NCI-H526 treated with DMSO at 0.1 percent for 48 hours (cell line): ENCODE measurements at places on chromosomes 12 and 14.

GRCh38 chr14:97177016-97177415 lies 379.8 kb downstream of the VRK1 start:
- peak; percentile 60 for DNase-seq

DNA sequence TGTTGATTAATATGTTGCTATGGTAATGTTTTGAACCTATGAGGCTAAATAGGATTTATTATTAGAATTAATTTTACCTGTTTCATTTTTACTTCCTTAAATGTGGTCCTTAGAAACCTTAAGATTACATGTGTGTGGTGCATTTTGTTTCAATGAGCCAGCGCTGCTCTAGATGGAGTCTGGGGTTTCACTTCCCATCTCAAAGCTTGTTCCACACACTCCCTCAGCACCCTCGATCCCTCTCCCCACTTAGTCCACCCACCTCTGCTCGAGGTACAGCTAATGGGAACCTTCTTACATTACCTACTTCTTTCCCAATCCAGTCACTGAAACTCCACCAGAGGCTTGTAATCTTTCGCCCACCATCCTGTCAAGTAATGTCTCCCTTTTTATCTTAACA lies 205.2 kb downstream of the PAX9 start:
- no peak for DNase-seq

- DNase-seq: no peak
Observed at GRCh38 chr12:41442896-41443295, 254.8 kb downstream of the PDZRN4 start.

DNA sequence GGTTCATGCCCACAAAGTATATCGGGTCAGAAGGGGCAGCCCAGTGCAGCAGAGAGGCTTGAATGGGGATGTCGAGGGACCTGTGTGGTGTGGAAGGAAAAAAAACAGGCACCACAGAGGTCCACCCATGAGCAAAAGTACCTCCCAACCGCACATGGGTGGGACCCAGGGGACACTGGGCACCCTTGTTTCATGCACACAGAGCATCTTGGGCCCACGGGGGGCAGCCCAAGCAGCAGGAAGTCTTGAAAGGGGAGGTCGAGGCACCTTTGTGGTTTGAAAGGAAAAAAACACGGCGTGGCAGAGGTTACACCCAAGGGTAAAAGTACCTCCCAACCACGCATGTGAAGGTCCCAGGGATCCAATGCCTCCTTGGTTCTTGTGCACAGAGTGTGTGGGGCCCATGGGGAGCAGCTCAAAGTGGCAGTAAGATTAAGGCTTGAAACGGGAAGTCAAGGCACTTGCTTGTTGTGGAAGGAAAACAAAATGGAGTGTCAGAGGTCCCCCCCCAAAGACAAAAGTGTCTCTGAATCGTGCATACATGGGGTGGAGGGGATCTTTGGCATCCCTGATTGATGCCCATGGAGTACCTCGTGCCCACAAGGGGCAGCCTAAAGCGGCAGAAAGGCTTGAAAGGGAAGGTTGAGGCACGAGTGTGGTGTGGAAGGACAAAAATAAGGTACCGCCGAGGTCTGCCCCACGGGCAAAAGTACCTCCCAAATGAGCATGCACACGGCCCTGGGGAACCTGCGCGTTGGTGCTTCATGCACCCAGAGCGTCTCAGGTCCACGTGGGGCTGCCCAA lies 575.5 kb downstream of the ALG10 start:
- DNase-seq: no peak

DNA sequence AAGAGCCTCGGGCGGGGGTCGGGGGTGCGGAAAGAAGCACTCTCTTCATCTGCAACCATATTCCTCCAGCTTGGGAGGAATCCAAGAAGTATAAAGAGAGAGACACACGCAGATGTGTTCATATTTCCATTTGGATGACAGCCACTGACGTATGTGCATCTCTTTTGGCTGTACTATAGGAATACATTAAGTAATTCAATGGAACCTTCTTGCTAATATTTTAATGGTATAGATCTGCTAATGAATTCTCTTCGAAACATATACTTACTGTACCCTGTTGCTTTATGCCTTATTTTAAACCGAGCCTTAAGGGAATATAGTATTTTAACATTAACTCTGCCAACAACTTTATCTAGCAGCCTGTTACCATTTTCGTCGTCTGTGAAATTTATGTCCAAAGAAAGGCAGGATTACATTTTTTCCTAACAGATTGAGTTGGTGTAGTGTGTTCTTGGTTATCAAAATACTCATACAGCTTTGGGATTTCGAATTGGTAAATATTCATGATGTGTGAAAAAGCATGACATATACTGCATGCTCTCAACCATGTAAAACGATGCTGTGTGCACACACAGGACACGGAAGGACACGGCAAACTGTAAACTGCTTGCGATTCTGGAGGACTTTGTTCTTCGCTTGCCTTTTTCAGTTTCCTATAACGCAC lies 84.5 kb downstream of the CCDC88C start:
- DNase-seq: no peak

GRCh38 chr12:130677957-130678558 lies 38.0 kb downstream of the RIMBP2 start:
- no peak for DNase-seq

DNA sequence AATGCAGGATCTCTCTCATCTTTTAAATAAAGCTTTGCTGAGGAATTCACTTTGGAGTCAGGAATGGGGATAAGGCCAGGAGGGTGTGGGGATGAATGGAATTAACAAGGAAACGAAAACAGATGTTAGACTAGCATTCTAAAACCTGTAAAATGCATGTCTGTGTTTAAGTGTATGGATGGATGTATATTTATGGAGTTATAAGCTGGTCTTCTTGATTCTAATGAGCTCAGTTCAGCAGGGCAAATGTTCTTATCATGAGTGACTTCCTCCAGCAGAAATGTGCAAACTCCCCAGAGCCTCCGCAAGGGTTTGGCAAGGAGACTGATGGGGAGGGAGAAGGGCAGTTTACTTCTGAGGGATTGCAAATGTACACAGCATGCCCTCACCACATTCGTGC lies 149.1 kb downstream of the NTF3 start:
- no peak for DNase-seq

GRCh38 chr12:16611146-16611545 lies 5.2 kb upstream of the LMO3 start:
- no peak for DNase-seq

GRCh38 chr14:96576359-96576758 lies 74.2 kb downstream of the PAPOLA start:
- no peak for DNase-seq

DNA sequence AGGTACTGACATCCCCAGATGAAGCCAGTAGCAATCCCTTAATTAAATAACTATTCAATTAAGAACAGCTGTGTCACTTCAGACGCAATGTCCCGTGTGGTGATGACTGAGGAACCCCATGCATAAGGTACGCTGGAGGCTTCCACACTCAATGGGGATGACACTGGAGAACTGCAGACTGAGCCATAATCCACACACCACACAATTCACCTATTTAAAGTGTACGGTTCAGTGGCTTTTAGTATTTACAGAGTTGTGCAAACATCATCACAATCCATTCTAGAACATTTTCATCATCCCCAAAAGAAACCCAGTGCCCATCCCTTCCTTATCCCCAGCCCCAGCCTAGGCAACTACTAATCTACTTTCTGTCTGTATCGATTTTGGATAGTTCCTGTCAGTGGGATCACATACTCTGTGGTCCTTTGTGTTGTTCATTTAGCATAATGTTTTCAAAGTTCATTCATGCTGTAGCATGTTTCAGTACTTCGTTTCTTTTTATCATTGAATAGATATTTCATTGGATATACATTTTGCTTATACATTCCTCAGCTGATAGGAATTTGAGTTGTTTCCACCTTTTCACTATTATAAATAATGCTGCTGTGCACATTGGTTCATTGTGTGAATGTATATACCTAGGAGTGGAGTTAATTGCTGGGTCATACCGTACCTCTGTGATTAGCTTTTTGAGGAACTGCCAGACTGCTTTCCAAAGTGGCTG lies 61.1 kb downstream of the NINJ2 start:
- no peak for DNase-seq

- no peak for DNase-seq
Observed at GRCh38 chr14:105748204-105748578, 221.8 kb downstream of the TMEM121 start.

- DNase-seq: no peak
Observed at GRCh38 chr12:131797588-131797934, 30.6 kb upstream of the MMP17 start.

- DNase-seq: no peak
Observed at GRCh38 chr12:12224240-12224940, 42.5 kb downstream of the LRP6 start.

- no peak for DNase-seq
Observed at GRCh38 chr14:72839351-72839750, 54.5 kb downstream of the DPF3 start.

- DNase-seq: no peak
Observed at GRCh38 chr14:33484264-33484663, 466.6 kb downstream of the EGLN3 start.

DNA sequence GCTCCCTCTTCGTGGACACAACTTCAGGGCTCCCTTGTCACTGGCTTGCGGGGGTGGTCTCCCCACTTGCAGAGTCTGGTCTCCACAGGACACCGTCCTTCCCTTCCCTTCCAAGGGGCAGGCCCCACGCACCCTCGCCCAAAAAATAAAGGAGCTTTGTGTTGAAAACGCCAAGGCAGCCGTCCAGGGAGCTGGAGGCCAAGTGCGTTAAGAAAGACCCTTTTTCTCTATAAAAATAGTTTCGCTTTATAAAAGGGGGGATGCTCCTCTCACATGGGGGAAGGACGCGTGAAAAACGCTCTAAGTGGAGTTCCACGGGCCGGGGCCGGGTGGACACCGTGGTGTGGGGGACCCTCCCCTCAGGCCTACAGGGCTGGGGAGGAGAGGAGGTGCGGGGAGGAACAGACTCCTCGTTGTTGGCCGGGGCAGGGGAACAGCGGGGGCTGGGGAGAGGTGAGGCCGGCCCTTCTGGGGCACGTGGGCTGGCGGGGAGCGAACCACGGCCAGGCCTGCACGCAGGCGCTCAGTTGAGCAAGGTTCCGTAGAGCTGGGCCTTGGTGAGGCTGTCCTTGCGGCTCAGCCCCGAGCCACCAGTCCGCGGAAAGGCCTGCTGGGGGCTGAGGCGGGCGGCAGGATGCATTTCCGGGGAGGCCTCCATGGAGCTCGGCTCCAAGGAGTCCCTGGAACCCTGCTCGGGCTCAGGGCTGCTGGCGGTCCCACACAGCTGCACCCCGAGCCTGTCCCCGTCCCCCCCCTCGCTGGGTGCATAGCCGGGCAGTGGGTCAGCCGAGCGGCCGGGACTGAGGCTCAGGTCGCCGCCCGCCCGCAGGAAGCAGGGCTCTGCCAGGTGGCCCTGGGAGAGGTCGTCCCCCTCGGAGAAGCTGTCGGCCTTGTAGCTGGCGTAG lies 49.5 kb downstream of the BEGAIN start:
- no peak for DNase-seq

DNA sequence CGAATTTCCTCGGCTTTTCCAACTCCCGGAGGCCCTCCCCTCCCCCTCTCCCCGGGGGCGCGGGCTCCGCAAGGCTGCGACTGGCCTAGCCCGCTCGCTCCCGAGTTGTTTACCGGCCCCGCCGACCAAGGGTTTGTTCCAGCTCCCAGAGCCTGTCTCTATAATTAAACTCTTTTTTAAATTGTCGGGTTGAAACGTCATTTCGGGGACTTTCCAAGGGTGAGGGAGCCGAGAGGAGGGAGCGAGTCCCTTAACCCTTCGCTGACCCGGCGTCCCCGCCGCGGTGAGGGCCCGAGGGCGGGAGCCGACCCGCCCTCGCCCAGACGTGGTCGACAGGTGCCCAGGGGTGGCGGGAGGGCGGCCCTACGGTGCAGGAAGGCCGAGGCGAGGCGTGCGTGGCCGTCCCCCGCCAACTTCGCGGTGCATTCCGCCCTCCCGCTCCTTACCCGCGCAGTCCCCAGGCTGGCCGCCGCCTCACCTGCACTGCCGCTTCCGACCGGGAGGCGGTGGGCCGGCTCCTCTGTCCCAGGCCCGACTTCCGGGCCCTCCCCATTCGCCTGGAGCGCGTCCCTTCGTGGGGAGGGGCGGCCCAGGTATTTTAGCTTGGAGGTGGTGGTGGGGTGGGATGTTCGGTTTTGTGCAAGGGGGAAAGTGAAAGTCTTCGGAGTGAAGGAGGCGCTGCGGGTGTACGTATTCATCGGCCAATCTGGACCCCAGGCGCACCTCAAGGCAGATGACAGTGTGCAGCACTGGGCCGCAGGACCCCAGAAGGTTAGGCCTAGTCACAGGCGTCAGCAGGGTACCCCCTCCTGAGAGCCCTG lies 2.9 kb upstream of the ZFP36L1 start:
- peak; percentile 42 for DNase-seq
